ENCODE measurements at places on chromosomes 1 and 21. TPM values are rescaled to one million over a fixed set of nuclear protein-coding genes. Genes with fewer than 3 reads are reported as not detected.

The TRPM2 gene
- total RNA-seq = 1.2 TPM

- DNase-seq = no peak
These were observed 1531.1 kb downstream of the MRPL39 start for GRCh38 chr21:24076179-24076578.

DNA sequence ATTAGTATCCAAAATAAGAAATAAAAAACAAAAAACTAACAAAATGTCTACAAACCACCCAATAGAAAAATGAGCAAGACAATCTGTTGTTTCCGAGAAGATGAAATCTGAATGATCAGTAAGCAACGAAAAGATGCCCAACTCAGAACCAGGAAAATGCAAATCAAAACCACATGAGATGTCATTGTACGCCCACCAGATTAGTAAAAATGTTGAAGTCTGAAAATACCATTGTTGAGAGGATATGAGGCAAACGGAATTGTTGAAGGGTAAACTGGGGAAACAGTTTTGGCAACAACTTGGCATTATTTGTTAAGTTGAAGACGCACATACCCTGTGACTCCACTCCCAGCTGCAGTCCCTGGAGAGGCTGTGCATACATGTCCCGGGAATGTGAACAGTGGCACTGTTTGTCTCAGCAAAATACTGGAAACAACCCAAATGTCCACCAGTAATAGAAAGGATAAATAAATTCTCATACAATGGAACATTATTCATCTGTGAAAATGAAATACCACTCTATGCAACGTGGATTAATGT lies 10.6 kb downstream of the ZBTB17 start:
- DNase-seq = no peak

- DNase-seq = no peak
These were observed 205.0 kb downstream of the HIVEP3 start for GRCh38 chr1:41713557-41714327.

GRCh38 chr1:155063550-155064110 lies at the start of gene EFNA4:
Gene EFNA4, plus strand, starts transcription at chr1:155063740. Its CDS starts 84 bp downstream, at chr1:155063824.
- peak; percentile 94 for DNase-seq

The FMOD gene
- total RNA-seq = 66.0 TPM

The CLEC20A gene
- not detected for total RNA-seq

Measured in cardiac septum (tissue), 1 donor.